NCI-H2081 treated with DMSO at 0.1 percent for 48 hours (cell line): ENCODE measurements at places on chromosomes 5 and 9.

GRCh38 chr5:31096238-31096865 is 97.1 kb upstream of the CDH6 start:
- no peak for DNase-seq

- no peak for DNase-seq
Measured at GRCh38 chr5:72300590-72301339, 19.3 kb downstream of the MRPS27 start.

- DNase-seq, result peak; percentile 45
Measured at GRCh38 chr9:79020276-79020675, 551.5 kb upstream of the TLE4 start.

DNA sequence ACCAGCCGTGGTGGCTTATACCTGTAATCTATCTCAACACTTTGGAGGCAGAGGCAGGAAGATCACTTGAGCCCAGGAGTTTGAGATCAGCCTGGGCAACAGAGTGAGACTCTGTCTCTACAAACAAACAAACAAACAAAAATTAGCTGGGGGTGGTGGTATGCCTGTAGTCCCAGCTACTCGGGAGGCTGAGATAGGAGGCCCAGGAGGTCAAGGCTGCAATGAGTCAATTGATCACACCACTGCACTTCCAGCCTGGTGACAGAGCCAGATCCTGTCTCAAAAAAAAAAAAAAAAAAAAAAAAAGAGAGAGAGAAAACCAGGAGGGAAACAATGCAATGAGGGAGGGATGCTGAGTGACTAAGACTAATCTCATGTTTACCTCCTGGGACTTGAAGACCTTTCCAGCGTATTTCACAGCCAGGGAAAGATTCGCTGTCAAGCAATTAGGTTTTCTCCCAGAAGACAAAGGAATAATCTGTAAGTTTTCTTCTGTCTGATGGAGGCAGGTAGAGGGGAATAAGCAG is 51.1 kb upstream of the MIER3 start:
- no peak for DNase-seq

- DNase-seq, result no peak
Measured at GRCh38 chr5:141646026-141646425, 5.2 kb downstream of the FCHSD1 start.

DNA sequence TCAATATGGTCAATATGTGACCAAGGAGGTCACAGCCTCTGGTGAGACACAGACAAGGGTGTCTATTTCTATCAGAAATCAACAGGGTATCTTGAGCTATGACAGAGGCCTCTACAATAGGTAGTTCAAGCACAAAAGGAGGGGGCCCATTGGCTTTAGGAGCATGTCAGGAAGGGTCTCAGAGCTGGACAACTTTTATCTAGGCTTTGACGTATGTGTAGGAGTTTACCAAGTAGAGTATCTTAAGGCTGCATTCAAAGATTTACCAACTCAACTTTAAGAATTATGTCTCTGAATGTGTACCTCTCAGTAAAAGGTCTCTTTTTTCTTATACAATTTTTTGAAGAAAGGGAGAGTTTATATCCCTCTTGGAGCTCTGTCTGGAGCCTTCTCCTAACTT is 297.2 kb downstream of the NSG2 start:
- DNase-seq, result no peak

DNA sequence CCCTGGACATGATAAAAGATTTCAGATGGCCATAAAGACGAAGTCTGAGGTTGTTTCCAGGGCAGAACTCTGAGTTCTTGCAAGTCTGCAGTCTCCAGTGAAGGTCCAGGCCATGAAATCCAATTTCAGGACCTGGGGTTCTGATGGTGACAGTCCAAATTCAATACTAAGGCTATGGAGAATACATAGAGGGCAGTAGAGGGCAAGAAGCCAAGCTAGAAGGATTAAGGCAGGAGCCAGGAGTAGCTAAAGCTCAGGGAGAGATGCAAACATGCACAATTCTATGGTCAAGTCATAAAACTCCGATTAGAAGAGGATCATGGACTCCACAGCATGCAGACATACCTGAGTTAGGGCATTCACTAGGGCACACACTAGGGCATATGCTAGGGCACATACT is 11.4 kb downstream of the SLIT3 start:
- DNase-seq, result no peak

- no peak for DNase-seq
Measured at GRCh38 chr5:139952574-139952973, 90.5 kb downstream of the NRG2 start.

DNA sequence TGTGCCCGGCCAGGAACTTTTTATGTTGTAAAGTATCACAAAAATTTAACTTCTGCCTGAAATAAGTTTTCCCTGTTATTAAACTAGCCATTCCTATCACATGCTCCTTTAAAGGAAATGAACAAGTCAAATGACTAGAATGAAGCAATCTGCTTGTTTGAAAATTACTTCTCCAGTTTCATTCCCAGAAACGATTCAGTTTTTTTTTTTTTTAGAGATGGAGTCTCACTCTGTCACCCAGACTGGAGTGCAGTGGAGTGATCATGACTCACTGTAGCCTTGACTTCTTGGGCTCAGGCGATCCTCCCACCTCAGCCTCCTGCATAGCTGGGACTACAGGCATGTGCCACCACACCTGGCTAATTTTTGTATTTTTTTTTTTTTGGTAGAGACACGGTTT is 13.3 kb upstream of the GNG10 start:
- DNase-seq, result no peak

DNA sequence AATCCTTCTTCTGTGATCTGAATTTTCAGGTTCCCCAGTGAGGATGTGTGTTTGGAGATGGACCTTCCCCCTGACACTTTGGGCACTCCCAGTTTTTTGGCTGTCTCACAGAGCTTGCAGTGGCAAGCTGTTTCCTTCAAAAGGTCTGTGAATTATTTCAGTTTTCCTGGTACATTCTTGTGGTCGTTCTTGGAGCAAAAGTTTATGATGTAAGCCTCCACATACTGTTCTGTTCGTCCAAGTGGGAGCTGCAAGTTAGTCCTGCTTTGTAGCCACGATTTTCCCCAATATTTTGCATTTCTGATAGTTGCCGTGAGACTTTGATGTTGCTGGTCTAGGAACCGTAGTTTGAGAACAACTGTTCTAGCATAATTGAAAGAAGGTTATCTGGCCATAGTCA is 88.3 kb downstream of the MTAP start:
- no peak for DNase-seq

GRCh38 chr9:36166168-36166927 is 2.8 kb upstream of the CCIN start:
- no peak for DNase-seq

- no peak for DNase-seq
Measured at GRCh38 chr5:54194318-54194717, 116.1 kb downstream of the ARL15 start.

- no peak for DNase-seq
Measured at GRCh38 chr5:143347698-143348344, 55.7 kb downstream of the NR3C1 start.

GRCh38 chr5:142143878-142144277 is 35.3 kb downstream of the NDFIP1 start:
- no peak for DNase-seq

DNA sequence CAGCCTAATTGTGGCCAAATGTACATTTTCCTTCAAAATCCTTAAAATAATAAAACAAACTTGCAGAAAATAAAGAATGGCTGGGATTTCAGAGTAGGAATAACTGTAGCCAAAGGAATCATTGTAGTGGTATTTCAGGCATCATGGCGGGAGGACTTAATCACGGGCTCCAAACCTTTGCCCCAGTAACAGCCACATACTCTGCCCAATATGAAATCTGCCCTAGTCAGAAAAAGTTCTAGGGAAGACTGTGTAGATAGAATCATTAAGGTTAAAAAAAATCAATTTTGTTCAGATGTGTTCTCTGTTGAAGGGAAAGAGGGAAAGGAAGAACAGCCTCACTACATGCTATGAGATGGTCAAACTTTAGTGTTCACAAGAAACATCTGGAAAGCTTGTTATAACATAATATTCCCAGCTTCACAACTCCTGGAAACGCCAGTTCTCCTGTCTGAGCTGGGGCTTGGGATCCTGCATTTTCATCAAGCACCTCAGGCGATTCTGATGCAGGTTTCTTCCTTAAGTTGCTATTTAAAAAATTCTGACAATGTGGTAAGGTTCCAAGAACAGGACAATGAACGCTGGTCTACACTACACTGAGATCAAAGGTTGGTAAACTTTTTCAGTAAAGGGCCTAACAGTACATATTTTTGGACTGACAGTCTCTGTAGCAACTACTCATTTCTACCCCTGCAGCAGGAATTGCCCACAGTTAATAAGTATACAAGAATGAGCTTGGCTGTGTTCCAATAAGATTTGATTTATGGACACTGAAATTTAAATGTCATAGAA is 87.9 kb downstream of the CEMIP2 start:
- no peak for DNase-seq

- no peak for DNase-seq
Measured at GRCh38 chr5:176341325-176342157, 20.0 kb downstream of the KIAA1191 start.

DNA sequence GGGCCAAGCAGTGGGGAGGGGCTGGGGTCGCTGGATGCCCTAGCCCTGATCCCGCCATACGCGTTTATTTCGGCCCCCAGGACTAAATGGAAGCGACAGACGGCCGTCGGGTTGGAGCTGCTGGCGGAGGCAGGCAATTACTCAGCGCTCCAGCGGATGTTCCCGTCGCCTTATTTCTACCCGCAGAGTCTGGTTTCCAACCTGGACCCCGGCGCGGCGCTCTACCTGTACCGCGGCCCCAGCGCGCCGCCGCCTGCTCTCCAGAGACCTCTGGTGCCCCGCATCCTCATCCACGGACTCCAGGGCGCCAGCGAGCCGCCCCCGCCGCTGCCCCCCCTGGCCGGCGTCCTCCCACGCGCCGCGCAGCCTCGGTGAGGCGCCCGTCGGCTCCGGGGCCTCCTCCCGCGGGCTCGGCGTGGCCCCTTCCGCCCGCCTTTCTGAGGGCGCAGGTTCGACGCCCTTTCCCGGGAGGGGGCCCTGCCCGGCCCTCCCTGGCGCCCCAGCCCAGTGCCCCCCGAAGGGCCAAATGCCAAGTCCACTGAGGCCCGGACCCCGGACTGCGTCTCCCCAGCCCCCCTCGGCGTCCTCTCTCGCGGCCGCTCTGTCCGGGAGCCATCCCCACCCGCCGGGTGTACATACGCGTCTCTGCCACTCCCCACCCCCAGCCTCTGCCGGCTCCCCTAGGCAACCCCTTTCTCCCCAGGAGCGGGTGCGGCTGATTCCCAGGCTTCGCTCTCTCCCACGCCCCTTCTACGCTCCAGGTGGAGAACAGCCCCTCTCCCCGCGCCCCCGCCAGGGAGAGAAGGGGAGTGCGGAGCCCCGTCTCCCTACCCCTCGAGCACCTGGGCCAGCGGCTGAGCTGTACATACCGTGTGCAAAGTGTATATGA is 7.0 kb downstream of the BARHL1 start:
- no peak for DNase-seq

GRCh38 chr9:135655317-135655716 is 7.8 kb upstream of the LCN9 start:
- no peak for DNase-seq

DNA sequence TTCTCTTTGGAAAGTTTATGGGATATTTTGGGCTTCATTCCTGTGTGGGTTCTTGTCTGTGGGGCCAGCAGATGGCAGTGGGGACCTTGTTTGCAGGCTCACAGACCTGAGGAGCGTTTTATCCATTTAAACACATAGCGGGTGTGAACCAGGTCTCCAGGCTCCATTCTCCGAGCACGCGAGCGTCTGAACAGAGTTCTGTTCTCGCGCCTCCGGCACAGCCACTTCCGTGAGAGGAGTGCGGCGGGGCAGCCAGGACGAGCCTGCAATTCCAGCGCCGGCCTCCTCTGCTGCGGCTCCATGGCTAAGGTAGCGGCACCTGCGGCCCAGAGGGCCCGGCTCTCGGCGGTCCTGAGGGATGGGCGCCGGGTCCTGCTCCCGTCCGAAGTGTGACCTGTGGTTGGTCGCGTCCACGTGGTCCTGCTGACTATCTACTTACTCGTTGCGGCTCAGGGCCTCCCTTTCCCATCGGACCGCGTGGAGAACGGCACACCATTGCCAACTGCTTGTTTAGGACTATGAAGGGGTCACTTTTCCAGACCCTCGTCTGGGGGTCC is 7.3 kb downstream of the NRARP start:
- DNase-seq, result no peak

GRCh38 chr9:94778013-94778412 is 51.5 kb downstream of the AOPEP start:
- no peak for DNase-seq

DNA sequence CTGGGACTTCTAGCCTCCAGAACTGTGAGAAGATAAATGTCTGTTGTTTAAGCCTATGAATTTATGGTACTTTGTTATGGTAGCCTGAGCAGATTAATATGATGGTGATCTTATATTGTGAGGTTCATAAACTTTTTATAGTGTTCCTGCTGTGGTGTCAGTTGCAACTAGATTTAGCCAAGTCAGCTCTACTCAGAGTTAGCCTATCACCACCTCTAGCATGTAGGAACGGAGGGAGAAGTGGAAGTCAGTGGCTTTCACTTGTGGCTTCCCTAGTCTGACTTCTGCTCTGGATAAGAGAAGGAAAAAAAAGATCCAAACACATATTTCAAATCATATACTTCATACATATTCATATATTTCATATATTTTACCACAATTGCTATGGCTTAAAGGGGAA is 6.6 kb downstream of the POC5 start:
- DNase-seq, result no peak

GRCh38 chr9:115189686-115190085 is 71.7 kb upstream of the TNC start:
- no peak for DNase-seq

DNA sequence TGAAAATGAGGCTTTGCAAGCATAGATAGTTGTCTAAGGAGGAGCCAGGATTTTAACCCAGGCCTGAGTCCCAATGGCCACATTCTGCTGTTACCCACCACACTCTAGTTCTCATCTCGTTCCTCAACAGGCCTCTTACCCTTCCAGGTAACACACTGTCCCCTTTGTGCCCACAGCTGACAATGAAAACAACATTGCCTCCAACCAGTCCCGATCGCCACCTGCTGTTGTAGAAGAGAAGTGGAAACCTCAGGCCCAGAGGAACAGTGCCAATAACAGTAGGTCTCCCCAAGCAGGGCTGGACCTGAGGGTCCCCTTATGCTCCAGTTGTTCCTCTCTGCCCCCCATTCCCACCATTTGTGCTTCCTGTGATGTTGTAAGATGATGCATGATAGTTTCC is 30.4 kb downstream of the AMBP start:
- no peak for DNase-seq

DNA sequence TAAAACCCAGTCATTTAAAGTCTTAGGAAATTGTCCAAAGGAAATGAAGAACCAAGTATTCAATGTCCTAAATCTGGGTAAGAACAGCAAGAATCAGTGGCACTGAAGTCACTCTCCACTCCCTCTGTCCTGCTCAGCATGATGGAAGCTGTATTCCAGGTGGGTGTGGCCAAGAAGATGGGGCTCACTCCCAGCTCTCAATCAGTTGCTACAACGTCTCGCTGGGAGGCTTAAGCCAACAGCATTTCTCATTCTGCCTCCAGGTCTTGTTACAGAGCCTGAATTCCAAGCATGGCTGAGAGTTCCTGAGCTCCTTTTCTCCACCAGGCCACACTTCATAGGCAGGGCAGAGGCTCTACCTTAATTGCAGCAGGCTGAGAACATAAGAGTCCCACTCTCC is 41.2 kb upstream of the TRIO start:
- DNase-seq, result no peak

- DNase-seq, result no peak
Measured at GRCh38 chr9:124017929-124018729, 6.6 kb downstream of the LHX2 start.

- DNase-seq, result no peak
Measured at GRCh38 chr5:62001640-62002039, 304.4 kb upstream of the KIF2A start.
